Heart left ventricle (tissue), 16 donors: ENCODE measurements at places on chromosomes 2 and 18. TPM values are rescaled to one million over a fixed set of nuclear protein-coding genes. Genes with fewer than 3 reads are reported as not detected.

DNA sequence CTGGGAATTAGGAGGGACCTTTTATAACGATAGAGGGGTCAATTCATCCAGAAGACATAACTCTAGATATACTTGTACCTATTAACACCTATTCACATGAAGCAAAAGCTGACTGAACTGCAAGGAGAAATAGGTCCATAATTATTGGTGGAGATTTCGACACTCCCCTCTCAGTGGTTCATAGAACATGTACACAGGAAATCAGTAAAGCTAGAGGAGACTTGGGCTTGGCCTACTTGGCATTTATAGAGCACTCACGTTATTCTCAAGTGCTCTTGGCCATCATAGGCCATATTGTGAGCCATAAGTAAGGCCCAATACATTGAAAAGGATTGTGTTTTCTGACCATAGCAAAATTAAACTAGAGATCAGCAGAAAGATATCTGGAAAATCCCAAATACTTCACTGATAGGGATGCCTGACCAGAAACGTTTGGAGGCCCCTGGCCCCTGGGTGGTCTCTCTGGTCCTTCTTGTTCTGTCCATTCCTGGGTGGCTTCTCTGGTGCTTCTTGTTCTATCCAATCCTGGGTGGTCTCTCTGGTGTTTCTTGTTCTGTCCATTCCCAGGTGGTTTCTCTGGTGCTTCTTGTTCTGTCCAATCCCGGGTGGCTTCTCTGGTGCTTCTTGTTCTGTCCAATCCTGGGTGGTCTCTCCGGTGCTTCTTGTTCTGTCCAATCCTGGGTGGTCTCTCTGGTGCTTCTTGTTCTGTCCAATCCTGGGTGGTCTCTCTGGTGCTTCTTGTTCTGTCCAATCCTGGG, 49.0 kb downstream of the SNED1 start:
- peaks cover 4% of the 10 kb centered on the region for H3K36me3 ChIP-seq
- H3K4me1 ChIP-seq: no peaks in the 10 kb centered on the region
- H3K4me3 ChIP-seq: no peak overlapping the region
- no peak overlapping the region for H3K27ac ChIP-seq
- DNase-seq: no peak
- no peaks in the 10 kb centered on the region for H3K27me3 ChIP-seq

- H3K4me3 ChIP-seq: peak overlapping the region; percentile 49
- peaks cover 100% of the 10 kb centered on the region for H3K27me3 ChIP-seq
- H3K36me3 ChIP-seq: no peaks in the 10 kb centered on the region
- DNase-seq: no peak
- no peak overlapping the region for H3K27ac ChIP-seq
- H3K4me1 ChIP-seq: peaks cover 35% of the 10 kb centered on the region
These were observed 7.4 kb downstream of the DLX2 start for GRCh38 chr2:172095146-172095904.

DNA sequence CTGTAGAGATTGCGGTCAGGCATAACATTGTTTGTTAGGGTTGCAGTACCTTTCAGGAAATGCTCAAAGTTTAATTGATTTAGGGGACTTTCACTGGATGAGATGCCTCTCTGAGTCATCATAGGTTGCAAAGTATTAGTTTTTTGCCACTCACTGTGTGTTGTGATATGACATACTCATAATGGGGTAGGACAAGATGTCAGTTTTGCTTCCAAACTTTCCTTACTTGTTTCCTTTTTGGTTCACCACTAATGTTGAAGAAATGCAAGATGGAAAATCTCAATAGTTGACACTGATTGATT, 35.0 kb upstream of the PTH2R start:
- H3K27me3 ChIP-seq: no peaks in the 10 kb centered on the region
- H3K36me3 ChIP-seq: no peaks in the 10 kb centered on the region
- H3K4me3 ChIP-seq: no peak overlapping the region
- DNase-seq: no peak
- no peak overlapping the region for H3K27ac ChIP-seq

- peak; percentile 41 for DNase-seq
- H3K36me3 ChIP-seq: no peaks in the 10 kb centered on the region
- H3K4me1 ChIP-seq: peaks cover 50% of the 10 kb centered on the region
- H3K27ac ChIP-seq: no peak overlapping the region
These were observed 66.7 kb upstream of the RMDN2 start for GRCh38 chr2:37858400-37858711.

- H3K36me3 ChIP-seq: no peaks in the 10 kb centered on the region
- H3K4me3 ChIP-seq: no peak overlapping the region
- peak; percentile 46 for DNase-seq
- no peaks in the 10 kb centered on the region for H3K27me3 ChIP-seq
- H3K4me1 ChIP-seq: no peaks in the 10 kb centered on the region
These were observed 91.6 kb downstream of the RHOB start for GRCh38 chr2:20538308-20539132.

PROM2 gene
- polyA plus RNA-seq: 1.4 TPM

ARHGAP28 gene
- 1.1 TPM for polyA plus RNA-seq

ERCC3 gene
- 12.6 TPM for polyA plus RNA-seq

IMP4 gene
- polyA plus RNA-seq: 73.7 TPM

ADRA2B gene
- polyA plus RNA-seq: 1.5 TPM

PRSS56 gene
- polyA plus RNA-seq: 0.11 TPM

GRCh38 chr2:55415300-55415699, 4.4 kb downstream of the CCDC88A start:
- H3K4me3 ChIP-seq: no peak overlapping the region
- no peak overlapping the region for H3K27ac ChIP-seq
- DNase-seq: no peak

DNA sequence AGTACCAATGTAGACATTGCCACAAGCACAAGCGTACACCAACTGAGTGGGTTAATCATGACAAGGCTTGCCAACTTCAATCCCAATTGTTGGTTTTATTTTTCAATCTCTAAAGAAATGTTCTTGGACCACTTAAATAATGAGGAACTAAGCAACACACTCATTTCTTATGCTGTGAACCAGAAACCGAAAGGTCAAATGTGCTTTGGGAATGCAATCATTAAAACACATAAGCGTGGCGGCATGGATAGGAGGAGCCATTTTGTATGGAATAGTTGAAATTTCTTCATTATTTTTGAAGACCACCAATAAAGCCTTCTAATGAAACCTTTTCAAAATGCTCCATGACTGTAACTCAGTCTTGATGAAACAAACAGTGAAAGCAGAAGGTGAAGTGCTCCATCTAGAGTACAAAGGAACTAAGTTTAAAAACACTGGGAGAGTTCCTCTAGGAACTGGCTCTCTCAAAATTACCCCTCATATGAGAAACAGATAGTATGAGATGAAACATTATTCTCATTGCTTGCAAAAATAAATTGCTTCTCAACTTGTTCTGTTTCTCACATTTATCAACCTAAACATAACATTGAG, 113.2 kb upstream of the CHST9 start:
- H3K36me3 ChIP-seq: no peaks in the 10 kb centered on the region
- no peaks in the 10 kb centered on the region for H3K27me3 ChIP-seq
- H3K4me3 ChIP-seq: no peak overlapping the region
- H3K27ac ChIP-seq: no peak overlapping the region
- no peaks in the 10 kb centered on the region for H3K4me1 ChIP-seq
- DNase-seq: no peak

- H3K36me3 ChIP-seq: no peaks in the 10 kb centered on the region
- DNase-seq: no peak
- H3K27me3 ChIP-seq: no peaks in the 10 kb centered on the region
- H3K4me1 ChIP-seq: no peaks in the 10 kb centered on the region
- no peak overlapping the region for H3K4me3 ChIP-seq
These were observed 118.2 kb upstream of the NOL4 start for GRCh38 chr18:34342960-34343359.

- DNase-seq: no peak
- H3K36me3 ChIP-seq: no peaks in the 10 kb centered on the region
- H3K27ac ChIP-seq: no peak overlapping the region
- no peak overlapping the region for H3K4me3 ChIP-seq
These were observed 25.7 kb upstream of the NCK2 start for GRCh38 chr2:105718846-105719481.

- no peak overlapping the region for H3K4me3 ChIP-seq
- peaks cover 14% of the 10 kb centered on the region for H3K27me3 ChIP-seq
- no peaks in the 10 kb centered on the region for H3K36me3 ChIP-seq
- no peak for DNase-seq
- no peak overlapping the region for H3K27ac ChIP-seq
- no peaks in the 10 kb centered on the region for H3K4me1 ChIP-seq
These were observed 265.5 kb downstream of the SRBD1 start for GRCh38 chr2:45345331-45346234.

TMEM163 gene
- polyA plus RNA-seq: 1.2 TPM

ADGRF3 gene
- 0.08 TPM for polyA plus RNA-seq

- H3K4me3 ChIP-seq: no peak overlapping the region
- peaks cover 11% of the 10 kb centered on the region for H3K4me1 ChIP-seq
- peak; percentile 65 for DNase-seq
- no peaks in the 10 kb centered on the region for H3K27me3 ChIP-seq
- no peak overlapping the region for H3K27ac ChIP-seq
These were observed 44.0 kb downstream of the SGPP2 start for GRCh38 chr2:222468346-222468745.

- DNase-seq: no peak
- no peak overlapping the region for H3K27ac ChIP-seq
- no peaks in the 10 kb centered on the region for H3K4me1 ChIP-seq
- no peaks in the 10 kb centered on the region for H3K36me3 ChIP-seq
- H3K27me3 ChIP-seq: no peaks in the 10 kb centered on the region
- no peak overlapping the region for H3K4me3 ChIP-seq
These were observed 217.4 kb downstream of the KCNE4 start for GRCh38 chr2:223269386-223269785.

DNA sequence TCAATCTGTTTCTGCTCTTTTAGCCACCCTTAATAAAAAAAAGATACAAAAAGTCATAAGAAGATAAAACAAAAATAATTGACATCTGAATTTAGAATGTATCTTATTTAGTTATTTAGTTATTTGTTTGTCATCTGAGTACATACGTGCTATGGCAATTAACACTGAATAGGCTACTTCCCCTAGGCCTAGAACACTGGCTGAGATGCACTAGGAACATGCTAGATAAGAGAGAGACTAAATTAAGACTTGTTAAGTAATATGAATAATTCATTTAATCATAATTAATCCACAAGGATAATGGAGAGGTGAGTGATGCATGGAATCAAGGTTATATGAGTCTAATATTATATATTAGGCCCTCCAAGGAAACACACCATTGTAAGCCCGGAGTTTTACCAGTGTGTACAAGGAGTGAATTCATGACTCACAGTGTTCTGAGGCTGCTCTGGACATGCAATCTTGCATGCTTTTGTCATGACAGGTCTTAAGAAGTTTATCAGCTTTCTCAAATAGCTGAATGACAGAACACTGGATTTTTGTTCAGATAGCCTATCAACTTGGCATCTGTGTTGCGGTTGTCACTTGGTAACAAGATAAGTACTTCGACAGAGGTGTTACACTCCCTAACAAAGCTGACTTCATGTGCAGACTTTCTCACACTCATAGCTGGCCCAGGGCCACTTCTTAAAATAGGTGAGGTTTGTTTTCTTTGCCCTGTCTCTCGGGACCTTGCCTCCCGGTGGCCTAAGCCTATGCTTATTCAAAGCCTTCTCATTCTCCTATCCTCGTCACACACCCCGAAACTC, 5.0 kb upstream of the SERPINB2 start:
- H3K4me3 ChIP-seq: no peak overlapping the region
- no peak overlapping the region for H3K27ac ChIP-seq
- no peaks in the 10 kb centered on the region for H3K4me1 ChIP-seq
- DNase-seq: peak; percentile 31
- no peaks in the 10 kb centered on the region for H3K27me3 ChIP-seq

DNA sequence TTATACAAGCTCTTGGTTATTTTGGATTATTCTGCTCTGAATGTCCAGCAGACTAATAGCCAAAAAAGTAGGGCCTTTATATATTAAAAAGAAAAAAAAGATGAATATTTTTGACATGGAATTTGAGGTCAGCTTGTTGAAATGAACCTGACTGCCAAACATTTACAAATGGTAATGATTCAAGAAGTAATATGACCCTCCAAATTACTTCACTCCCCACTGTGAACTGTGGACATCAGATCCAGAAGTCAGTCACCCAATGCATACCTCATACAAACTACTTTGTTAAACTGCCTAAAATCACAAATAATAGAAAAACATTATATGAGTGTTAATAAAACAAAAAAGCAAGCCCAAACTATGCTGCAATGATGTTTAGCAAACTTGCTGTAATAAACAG, 10.0 kb downstream of the EPG5 start:
- H3K27me3 ChIP-seq: no peaks in the 10 kb centered on the region
- H3K36me3 ChIP-seq: peaks cover 41% of the 10 kb centered on the region
- H3K4me3 ChIP-seq: no peak overlapping the region
